ENCODE measurements at places on chromosomes 2 and 18. TPM values are rescaled to one million over a fixed set of nuclear protein-coding genes. Genes with fewer than 3 reads are reported as not detected.

Gene AKAIN1
- not detected for total RNA-seq

Gene FN1
- total RNA-seq = 0.44 TPM

Gene MYCN
- not detected for total RNA-seq

DNA sequence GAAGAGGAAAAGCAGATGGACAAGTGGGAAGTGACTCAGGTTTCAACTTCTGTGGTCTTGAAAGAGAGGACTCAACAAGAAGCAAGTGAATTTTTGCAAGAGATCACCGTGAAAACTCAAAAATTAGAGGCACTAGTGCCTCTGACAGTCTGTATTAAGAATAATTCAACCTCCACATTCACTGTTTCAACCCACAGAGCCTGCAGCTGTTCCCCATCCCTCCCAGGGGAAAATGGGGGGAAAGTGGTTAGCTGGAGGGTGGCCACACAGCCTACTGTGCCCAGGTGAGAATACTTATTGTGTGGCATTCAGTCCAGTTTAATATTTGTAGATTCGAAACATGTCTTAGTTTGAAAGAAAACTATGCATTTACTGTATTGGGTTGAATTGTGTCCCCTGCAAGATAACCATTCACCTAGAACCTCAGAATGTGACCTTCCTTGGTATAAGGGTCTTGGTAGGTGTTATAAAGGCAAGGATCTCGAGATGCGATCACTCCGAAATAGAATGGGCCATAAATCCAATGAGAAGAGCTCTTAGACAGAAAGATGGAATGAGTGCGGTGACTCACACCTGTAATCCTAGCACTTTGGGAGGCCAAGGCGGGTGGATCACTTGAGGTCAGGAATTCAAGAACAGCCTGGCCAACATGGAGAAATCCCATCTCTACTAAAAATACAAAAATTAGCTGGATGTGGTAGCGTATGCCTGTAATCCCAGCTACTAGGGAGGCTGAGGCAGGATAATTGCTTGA lies 94.3 kb downstream of the IRS1 start:
- H3K4me1 ChIP-seq = peaks cover 4% of the 10 kb centered on the region
- H3K27me3 ChIP-seq = peaks cover 14% of the 10 kb centered on the region
- no peaks in the 10 kb centered on the region for H3K36me3 ChIP-seq

DNA sequence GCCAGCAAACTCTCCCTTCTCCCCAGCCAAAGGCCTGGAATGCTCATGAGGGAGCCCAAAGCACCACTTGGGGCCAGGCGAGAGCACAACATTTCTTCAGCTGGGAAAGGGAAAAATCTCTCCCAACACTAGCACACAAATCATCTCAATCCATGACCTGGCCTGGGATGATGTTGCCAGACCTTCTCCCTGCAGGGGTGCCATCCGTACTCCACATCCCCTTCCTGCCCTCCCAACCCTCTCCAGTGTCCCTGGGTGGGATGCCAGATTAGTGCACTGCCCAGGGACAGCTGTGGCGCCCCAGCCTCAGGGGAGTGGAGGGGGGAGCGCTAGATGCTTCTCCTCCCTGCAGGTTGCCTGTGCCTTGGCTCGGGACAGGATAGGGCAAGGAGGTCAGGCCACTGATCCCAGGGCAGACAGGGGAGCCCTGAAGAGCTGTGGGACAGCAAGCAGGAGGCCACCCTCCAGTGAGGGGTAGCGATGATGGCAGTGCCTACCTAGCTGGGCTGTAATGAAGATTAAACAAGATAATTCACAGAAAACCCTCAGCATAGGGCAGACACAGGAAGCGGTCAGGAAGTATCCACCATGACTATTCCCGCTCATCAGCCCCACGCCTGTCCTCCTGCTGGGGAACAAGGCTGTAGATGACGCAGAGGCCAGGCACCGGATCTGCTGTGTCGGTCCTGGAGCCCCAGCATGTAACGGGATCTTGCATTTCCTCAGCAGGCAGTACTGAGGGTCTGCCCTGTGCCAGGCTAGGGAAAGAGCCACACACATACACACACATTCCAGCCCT lies 31.1 kb downstream of the SERTAD2 start:
- H3K36me3 ChIP-seq = no peaks in the 10 kb centered on the region
- H3K4me3 ChIP-seq = no peak overlapping the region
- no peak for DNase-seq

GRCh38 chr2:237593596-237594320 lies 3.2 kb upstream of the RAB17 start:
- H3K4me3 ChIP-seq = no peak overlapping the region
- peaks cover 5% of the 10 kb centered on the region for H3K27me3 ChIP-seq

GRCh38 chr18:6174983-6175745 lies 239.5 kb downstream of the L3MBTL4 start:
- no peaks in the 10 kb centered on the region for H3K27me3 ChIP-seq
- H3K4me3 ChIP-seq = no peak overlapping the region
- DNase-seq = no peak

DNA sequence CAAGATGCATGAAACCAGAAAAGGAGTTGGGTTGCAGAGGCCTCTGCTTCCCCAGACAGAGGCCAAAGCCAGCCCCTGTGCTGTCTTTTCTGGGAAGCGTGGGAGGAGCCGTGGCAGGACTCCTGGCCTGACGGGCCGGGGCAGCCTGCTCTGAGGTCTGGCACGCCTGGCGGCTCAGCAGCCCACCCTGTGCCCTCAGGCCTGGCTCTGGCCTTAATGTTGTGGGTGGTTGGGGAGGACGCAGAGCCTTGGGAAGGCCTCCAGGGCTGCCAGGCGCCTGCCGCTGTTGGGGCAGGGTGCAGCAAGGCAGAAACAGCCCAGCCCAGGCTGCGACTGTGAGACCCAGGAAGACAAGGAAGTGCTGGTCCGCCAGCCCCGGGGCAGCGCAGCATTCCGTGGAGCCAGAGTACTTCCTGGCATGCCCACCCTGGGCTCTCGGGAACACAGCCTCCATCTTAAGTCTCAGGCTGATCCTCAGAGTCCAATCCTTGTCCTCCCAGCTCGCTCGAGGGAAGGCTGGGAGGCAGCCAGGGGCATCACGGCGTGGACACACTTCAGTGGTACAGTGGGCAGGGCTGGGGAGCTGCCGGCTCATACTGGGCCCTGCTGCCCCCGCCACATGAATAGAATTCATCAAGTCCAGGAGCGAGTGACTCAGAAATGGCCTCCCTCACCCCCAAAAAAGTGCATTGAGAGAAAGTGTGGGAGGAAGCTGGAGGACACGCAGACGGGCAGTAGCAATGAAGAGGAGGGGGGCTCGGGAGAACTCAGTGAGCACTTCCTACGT lies 72.6 kb downstream of the EMX1 start:
- no peaks in the 10 kb centered on the region for H3K27me3 ChIP-seq
- H3K4me3 ChIP-seq = no peak overlapping the region
- no peak overlapping the region for H3K27ac ChIP-seq
- no peaks in the 10 kb centered on the region for H3K4me1 ChIP-seq

DNA sequence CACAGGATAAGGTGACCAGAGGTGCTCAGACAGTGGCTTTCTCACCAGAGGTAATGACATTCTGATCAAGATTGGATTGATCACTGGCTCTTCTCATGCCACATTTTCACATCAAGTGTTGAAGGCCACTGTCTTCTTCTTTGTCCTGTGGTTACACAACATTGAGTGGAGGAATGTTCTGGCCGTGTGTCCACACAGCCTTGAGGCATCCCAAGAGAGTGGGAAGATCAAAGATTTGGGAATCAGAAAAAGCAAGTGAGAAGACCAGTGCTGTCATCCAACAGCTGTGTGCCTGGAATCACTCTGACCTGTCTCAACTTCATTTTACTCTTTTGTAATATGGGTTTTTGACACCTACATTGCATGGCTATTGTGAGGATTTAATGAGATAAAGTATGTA lies 67.4 kb downstream of the IL1R2 start:
- H3K27me3 ChIP-seq = no peaks in the 10 kb centered on the region
- H3K36me3 ChIP-seq = no peaks in the 10 kb centered on the region
- H3K4me1 ChIP-seq = peaks cover 21% of the 10 kb centered on the region
- H3K27ac ChIP-seq = no peak overlapping the region
- DNase-seq = no peak

DNA sequence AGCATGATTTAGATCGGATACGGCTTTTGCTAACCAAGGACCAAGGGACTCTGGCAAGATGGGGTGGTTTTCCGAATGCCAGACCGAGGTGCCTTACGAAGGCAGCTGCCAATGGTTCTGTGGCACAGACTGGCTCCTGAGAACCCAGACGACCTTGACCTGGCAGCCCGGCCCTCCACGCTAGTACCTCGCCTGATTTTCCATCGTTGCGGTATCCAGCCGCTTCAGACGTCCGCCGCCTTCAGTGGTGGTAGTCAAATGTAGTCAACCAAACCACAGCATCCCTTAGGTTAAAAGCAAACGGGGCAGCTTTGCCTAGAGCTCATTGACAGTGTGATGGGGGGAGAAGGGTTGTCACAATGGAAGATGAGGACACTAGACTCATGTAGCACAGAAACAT lies 42.6 kb downstream of the GBX2 start:
- no peaks in the 10 kb centered on the region for H3K27me3 ChIP-seq
- H3K4me1 ChIP-seq = no peaks in the 10 kb centered on the region
- no peak overlapping the region for H3K27ac ChIP-seq
- H3K4me3 ChIP-seq = no peak overlapping the region

DNA sequence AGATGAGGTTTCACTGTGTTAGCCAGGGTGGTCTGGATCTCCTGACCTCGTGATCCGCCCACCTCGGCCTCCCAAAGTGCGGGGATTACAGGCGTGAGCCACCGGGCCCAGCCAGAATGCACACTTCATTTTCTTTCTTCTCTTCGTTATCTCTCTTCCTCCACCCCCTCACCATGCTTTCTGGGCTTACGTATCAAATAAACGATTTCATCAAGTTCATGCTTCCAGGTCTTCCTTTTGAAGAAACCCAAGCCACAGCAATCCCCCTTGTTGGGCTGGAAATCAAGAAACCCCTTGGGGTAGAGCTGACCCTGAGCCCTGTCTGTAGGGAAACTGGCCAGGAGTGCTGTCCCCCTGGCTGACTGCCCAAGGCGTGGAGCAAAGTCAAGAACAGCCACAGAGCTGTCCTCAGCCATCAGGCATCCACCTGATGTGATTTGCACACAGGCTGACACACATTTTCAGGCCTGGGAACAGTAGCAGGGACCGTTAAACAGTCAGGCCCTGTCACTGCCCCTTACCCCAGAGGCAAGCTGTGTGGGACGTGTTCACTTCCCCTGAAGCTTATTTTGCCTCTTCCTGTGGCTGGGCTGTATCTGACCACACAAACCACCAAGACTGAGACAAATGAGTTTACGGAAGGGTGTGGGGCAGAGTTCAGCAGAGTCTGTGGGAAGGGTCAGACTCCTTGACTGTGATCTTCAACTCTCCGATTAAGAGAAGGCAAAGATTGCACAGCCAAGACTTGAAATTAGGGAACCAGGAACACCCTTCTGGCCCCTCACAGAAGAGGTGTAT lies 15.1 kb upstream of the NMUR1 start:
- peak; percentile 79 for DNase-seq
- peaks cover 48% of the 10 kb centered on the region for H3K4me1 ChIP-seq
- H3K27ac ChIP-seq = peak overlapping the region; percentile 91
- peaks cover 17% of the 10 kb centered on the region for H3K27me3 ChIP-seq
- H3K36me3 ChIP-seq = peaks cover 28% of the 10 kb centered on the region

DNA sequence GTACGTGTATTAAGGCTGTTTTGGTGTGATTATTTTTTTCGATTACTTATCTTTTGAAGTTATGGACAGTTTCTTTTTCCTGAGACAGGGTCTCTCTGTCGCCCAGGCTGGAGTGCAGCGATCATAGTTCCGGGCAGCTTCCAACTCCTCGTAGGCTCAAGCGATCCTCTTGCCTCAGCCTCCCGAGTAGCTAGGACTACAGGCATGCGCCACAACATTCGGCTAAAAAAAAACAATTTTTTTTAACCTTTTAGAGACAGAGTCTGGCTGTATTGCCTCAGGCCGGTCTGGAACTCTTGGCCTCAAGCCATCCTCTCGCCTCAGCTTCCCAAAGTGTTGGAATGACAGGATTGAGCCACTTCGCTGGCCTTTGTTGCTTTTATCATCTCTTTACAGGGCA lies 945 bp downstream of the HAT1 start:
- DNase-seq = no peak
- peaks cover 42% of the 10 kb centered on the region for H3K4me1 ChIP-seq
- H3K4me3 ChIP-seq = peak overlapping the region; percentile 89
- H3K27me3 ChIP-seq = no peaks in the 10 kb centered on the region

DNA sequence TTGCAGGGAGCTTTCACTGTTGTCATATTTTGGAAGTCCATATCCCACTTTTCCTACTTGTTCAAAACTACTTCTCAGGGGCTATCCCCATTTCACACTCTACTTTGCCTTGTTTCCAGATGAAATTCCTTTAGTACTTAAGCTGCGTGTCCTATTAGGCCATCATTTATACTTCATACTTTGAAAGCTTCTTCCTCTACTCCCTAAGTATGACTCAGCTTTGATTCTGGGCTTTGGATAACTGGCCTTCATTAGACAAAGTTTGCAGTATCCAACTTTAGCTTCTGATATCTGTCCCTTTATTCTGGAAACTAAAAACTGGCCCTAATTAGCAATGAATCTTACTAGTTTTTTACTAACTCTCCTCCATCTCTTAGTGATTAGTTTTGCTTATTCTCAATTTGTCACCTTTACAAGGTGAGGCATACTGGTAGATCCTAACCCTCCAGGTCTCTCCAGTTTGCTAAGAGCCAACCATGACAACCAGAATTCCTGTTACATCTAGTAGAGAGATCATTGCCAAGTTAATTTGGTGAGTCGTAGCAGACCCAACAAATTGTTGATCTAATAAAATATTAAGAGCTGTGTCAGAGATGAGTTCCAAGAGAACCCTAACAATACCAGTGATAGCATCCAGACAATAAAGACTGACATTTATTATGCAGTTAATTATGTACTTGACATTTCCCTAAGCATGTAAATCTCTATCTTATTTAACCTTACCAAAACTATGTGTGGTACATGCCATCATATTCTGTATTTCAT lies 31.2 kb upstream of the ITGAV start:
- no peak overlapping the region for H3K4me3 ChIP-seq
- H3K27ac ChIP-seq = no peak overlapping the region
- H3K36me3 ChIP-seq = no peaks in the 10 kb centered on the region
- H3K4me1 ChIP-seq = no peaks in the 10 kb centered on the region
- DNase-seq = no peak
- peaks cover 4% of the 10 kb centered on the region for H3K27me3 ChIP-seq

DNA sequence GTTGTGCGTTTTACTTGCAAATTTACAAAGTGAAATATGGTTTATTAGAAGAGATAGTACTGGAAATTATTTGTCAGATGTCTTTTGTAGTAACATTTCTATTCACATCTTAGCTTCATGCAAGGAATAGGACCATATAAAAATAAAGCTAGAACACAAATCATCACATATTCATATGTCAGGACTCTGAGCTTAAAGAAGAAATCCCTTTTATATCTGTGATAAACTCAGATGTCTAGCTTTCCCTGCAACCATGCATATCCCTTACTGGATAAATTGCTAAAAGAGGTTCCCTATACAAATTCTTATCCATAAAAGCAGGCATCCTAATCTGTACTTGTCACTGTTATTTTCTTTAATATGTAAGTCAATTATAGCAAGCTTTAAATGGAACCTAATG lies 178.5 kb downstream of the NRXN1 start:
- no peaks in the 10 kb centered on the region for H3K27me3 ChIP-seq
- H3K4me1 ChIP-seq = no peaks in the 10 kb centered on the region
- DNase-seq = no peak
- no peak overlapping the region for H3K27ac ChIP-seq
- no peaks in the 10 kb centered on the region for H3K36me3 ChIP-seq
- H3K4me3 ChIP-seq = no peak overlapping the region

GRCh38 chr2:86231680-86232372 lies 32.6 kb downstream of the MRPL35 start:
- H3K4me1 ChIP-seq = no peaks in the 10 kb centered on the region
- H3K27me3 ChIP-seq = peaks cover 2% of the 10 kb centered on the region
- no peaks in the 10 kb centered on the region for H3K36me3 ChIP-seq
- no peak overlapping the region for H3K4me3 ChIP-seq
- no peak overlapping the region for H3K27ac ChIP-seq
